Ascending aorta (tissue), 2 donors: ENCODE measurements at places on chromosomes 4 and X. TPM values are rescaled to one million over a fixed set of nuclear protein-coding genes. Genes with fewer than 3 reads are reported as not detected.

DNA sequence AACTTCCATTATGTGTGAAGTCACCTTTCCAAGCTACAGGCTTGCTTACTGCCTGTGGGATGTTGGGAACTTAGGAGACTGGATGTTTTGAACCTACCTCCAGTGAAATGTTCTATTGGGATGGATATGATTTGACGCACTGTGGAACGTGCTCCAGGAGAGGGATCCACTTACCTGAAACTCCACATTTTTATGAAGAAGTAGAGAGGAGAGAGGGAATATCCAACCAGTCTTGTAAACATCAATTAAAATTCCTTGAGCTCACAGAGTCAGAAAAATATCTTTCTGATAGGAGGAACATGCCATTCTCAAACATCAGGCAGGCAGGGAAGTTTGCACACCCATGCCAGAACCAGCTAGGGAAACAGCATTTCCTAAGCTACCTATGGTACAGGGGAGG lies 91.1 kb upstream of the MAOA start:
- no peaks in the 10 kb centered on the region for H3K36me3 ChIP-seq
- no peaks in the 10 kb centered on the region for H3K27me3 ChIP-seq
- H3K27ac ChIP-seq = no peak overlapping the region
- no peaks in the 10 kb centered on the region for H3K4me1 ChIP-seq
- DNase-seq = no peak
- H3K4me3 ChIP-seq = no peak overlapping the region

DNA sequence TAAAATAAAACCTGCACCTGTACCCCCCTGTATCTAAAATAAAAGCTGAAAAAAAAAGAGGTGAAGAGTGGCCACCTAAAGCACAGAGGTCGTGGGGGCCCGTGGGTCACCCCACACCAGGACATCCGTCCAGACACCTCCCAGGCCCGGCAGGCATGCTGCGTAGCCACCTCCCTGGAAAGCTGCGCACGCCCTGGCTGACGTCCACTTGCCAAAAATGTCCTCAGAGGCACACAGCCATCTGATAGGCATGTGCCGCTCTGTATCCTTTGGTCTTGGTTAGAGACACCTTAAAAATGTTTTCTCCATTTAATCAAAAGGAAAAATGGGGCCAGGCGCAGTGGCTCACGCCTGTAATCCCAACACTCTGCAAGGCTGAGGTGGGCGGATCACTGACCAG lies 17.7 kb downstream of the FAM53A start:
- no peak for DNase-seq
- no peaks in the 10 kb centered on the region for H3K36me3 ChIP-seq
- H3K27ac ChIP-seq = no peak overlapping the region

GRCh38 chrX:95218976-95219375 lies 1465.7 kb upstream of the DIAPH2 start:
- H3K27me3 ChIP-seq = no peaks in the 10 kb centered on the region
- no peak for DNase-seq
- no peaks in the 10 kb centered on the region for H3K36me3 ChIP-seq

DNA sequence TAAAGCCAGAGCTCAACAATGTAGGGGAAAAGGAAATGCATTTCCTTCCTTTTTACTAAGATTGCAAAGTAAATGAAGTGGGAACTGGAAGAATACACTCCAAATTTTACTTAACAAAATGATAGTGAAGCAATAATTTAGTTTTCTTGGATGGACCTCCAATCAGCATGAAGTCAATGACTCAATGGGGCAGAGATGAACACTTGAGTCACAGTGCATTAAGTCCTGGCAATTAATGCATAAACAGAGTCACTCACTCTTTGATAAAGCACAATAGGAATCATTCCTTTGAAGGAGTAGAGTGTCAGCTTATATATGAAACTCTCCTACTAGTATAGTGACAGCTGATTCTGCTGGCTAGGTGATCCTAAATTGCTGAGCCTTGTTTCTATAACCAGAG lies 66.7 kb upstream of the FRAS1 start:
- H3K27me3 ChIP-seq = no peaks in the 10 kb centered on the region
- H3K4me3 ChIP-seq = no peak overlapping the region
- no peak for DNase-seq
- H3K27ac ChIP-seq = no peak overlapping the region
- H3K4me1 ChIP-seq = no peaks in the 10 kb centered on the region
- H3K36me3 ChIP-seq = no peaks in the 10 kb centered on the region

DNA sequence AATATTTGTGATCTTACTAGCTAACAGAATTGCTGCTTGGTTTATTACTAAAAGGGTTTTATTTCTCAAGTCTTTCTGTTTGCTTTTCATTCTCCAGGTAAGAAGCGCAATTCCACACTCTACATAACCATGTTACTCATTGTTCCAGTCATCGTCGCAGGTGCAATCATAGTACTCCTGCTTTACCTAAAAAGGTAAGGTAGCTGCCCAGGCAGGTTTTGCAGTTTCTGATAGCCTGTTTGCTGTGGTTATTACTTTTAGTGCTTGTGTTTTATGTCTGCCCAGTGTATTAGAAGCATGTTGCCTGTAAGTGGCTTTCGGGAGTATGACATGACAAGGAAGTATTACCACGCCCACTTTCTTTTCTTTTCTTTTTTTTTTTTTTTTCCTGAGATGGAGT lies 46.4 kb downstream of the IL13RA1 start:
- peaks cover 12% of the 10 kb centered on the region for H3K36me3 ChIP-seq
- no peaks in the 10 kb centered on the region for H3K27me3 ChIP-seq
- no peaks in the 10 kb centered on the region for H3K4me1 ChIP-seq
- DNase-seq = no peak
- H3K4me3 ChIP-seq = no peak overlapping the region
- H3K27ac ChIP-seq = no peak overlapping the region

DNA sequence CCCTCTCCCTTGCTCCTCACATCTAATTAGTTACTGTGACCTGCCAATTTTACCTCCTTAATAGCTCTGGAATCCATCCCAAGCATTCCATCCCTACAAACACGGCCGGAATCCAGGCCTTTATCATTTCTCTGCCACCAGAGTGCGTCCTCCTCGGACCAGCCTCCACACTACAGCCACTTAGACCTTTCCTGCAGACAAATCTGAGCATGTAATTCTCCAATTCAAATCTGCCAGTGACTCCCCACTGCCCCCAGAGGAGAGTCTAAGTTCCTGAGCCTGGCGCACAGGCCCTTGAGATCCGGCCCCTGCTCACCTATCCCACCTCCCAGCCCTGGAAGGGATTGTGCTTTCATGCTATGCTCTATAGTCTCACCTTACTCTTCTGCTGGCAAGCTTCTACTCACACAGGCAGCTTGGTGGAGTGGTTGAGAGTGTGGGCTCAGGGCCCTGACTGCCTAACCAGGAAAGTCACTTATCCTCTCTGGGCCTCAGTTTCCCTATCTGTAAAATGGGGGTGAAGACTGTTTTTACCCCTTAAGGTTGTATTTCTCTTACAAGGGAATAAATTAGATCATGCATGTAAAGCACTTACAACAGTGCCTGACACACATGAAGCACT lies 31.2 kb downstream of the PJA1 start:
- no peak for DNase-seq
- H3K36me3 ChIP-seq = no peaks in the 10 kb centered on the region
- H3K4me3 ChIP-seq = no peak overlapping the region
- H3K27ac ChIP-seq = no peak overlapping the region
- H3K4me1 ChIP-seq = no peaks in the 10 kb centered on the region

Gene ADH1C
- 4.6 TPM for total RNA-seq

Gene ARHGEF38
- total RNA-seq = not detected

Gene MPC1L
- not detected for total RNA-seq

Gene FANCB
- total RNA-seq = not detected
